Bone marrow (tissue), 2 donors: ENCODE measurements at places on chromosomes 3 and 15.

DNA sequence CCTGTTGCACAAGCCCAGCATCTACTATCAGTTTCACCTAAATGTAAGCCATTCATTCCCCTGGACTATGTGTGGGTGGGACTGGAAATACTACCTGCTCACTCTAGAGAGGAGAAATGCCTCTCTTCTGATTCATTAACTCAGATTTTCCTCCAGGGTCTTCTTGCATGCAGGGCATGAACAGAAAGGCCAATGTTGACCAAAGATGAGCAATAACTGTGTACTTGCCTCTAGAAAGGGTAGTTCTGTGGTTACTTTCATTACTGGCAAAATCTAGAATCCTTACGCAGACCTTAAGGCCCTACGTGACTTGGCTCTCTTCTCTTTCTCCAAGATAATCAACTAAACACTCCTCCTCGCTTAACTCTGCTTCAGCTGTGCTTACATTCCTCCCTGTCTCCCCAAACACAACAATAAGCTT is 81.4 kb upstream of the PSMD6 start:
- no peak for DNase-seq

DNA sequence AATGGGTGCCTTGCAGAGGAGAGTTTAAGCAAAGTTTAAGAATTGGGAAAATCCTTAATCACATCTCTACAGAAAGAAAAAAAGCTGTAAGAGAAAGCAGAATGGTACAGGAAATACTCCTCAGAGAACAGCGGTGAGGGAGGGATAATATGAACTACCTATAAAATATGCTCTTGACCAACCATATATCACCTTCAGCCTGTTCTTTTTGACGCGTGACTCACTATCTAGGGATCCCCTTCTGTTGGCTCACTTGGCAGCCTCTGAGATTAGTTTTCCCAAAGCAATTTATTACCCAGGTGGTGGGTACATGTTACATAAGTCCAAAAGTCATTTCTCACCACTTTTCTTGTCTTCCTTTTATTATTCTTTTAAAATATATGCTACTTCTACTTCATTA is 97.7 kb downstream of the CNTN6 start:
- DNase-seq, result no peak

GRCh38 chr15:42387603-42388002 is 28.3 kb downstream of the CAPN3 start:
- DNase-seq, result no peak

DNA sequence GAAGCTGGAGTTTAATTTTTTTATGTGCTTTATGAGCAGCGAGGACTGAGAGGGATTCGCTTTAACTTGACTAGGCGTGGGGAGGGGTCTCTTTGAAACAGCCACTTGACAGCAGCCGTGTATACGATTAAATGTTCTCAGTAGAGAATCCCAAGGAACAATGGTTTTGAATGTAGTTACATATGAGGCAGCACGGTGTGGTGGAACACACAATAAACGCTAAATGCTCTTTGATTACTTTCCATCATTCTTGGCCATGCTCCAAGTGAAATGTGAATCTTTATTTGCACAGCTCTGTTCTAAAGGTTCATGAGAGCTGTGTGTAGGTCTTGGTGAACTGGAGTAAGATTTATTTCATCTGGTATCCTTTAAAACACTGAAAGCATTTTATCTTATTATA is 251.4 kb upstream of the TGFBR2 start:
- DNase-seq, result no peak

- no peak for DNase-seq
These were observed 20.8 kb downstream of the ARL14 start for GRCh38 chr3:160697637-160698380.

DNA sequence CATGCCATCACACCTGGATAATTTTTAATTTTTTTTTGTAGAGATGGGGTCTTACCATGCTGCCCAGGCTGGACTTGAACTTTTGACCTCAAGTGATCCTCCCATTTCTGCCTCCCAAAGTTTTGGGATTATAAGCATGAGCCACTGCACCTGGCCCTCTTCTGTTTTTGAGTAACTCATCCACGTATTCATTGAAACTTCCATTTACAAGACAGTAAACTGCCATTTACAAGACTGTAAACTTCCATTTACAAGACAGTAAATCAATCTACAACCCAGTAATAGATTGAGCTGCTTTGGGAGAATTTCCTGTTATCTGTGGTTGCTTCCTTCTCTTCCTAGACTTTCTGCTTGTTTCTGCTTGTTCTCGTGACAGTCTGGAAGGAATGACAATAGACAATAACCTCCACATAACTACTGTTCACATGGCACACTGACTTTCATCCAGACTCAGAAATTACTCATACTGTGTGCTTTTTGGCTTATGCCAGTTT is 114.7 kb upstream of the CCNL1 start:
- DNase-seq, result no peak

GRCh38 chr15:48962662-48963523 is 826 bp downstream of the SHC4 start:
- no peak for DNase-seq

GRCh38 chr3:5694266-5694665 is 506.8 kb downstream of the EDEM1 start:
- DNase-seq, result no peak
